ENCODE measurements at places on chromosomes 5 and 9. TPM values are rescaled to one million over a fixed set of nuclear protein-coding genes. Genes with fewer than 3 reads are reported as not detected.

- peak; percentile 89 for DNase-seq
Observed at GRCh38 chr5:62412549-62413329, at the start of gene IPO11. TSS of gene IPO11 (plus strand) at chr5:62412763. CDS start at chr5:62437280, 24,517 bp downstream.

Gene PIP5K1B
- 3.1 TPM for total RNA-seq

Gene ARSB
- total RNA-seq = 16.0 TPM

DNA sequence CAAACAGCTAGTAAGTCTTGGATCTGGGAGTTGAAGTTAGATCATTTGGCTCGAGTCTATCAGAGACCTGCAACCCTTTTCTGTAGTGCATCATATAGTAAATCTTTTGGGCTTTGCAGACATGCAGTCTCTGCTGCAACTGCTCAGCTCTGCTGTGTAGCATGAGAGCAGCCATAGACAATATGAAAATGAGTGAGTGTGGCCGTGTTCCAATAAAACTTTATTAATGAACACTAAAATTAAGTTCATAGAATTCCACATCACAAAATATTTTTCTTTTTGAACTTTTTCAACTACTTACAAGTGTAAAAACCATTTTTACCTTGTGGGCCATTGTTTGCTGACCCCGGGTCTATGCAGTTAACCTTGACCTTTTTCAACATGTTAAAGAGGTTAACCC, 35.2 kb downstream of the ROPN1L start:
- DNase-seq = no peak

GRCh38 chr5:105924366-105924765, 1746.4 kb downstream of the EFNA5 start:
- no peak for DNase-seq

- DNase-seq = no peak
Observed at GRCh38 chr5:138110266-138110963, 26.6 kb downstream of the WNT8A start.

DNA sequence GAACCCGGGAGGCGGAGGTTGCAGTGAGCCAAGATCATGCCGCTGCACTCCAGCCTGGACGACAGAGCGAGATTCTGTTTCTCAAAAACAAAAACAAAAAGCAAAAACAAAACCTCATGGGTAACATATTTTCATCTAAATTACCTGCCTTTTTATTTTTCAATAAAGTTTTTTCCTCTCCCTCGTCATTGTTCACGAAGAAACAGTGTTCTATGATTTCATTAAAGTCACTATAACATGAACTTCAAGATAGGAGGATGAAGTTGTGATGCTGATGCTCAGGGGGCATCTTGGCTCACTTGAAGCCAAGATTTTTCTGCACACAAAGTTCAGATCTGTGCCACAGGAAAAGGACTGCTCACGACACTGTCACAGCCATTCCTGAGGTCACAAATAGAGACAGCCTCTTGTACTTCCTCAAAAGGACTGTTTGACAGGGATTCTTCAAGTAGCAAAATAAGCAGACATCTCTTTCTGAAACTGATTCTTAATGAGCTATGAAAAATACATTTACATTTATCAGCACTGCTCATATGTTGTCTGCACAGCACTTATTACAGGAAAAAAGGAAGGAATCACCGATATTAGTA, 16.1 kb downstream of the NIPSNAP3B start:
- no peak for DNase-seq

DNA sequence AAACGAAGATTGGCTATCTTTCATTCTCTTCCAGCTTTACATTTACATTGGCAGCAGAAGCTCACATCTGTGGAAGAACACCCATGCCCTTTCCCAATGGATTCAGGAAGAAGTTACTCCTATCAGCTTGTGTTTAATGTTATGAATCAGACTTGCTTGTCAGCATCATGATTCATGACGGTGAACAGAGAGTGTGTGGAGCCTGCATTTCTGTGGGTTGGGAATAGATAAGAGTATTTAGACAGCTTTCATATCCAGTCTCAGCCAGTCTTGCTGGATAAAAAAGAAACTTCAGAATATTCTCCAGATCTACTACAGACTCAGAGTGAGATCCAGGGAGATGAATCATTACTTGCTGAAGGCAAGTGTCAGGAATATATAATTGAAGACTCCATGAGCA, 812.9 kb upstream of the ZNF608 start:
- no peak for DNase-seq

GRCh38 chr5:7805379-7805778, 45.6 kb downstream of the CFAP90 start:
- DNase-seq = no peak

GRCh38 chr9:125887172-125887571, 140.0 kb downstream of the PBX3 start:
- no peak for DNase-seq

- no peak for DNase-seq
Observed at GRCh38 chr5:140608722-140609121, 24.3 kb downstream of the CD14 start.

Gene MCC
- 56.3 TPM for total RNA-seq

DNA sequence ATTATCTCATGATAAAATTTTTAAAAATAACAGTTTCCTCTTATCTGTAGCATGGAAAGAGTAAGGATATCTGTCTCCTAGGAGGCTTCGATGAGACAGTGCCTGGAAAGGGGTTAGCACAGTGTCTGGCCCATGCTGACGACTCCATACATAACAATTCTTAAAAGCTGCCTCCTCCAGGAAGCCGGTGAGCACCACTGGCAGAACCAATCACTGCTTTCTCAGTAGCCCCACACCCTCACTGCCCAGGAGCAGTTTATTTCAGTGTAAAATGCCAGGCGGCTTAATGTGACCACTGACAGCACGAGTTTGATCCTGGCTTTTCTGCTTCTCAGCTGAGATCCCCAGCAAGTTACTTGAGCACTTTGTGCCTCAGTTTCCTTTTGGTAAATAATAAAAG, 1.2 kb upstream of the NIPAL4 start:
- DNase-seq = no peak

Gene SOX30
- total RNA-seq = not detected

GRCh38 chr5:23242891-23243290, 264.5 kb upstream of the PRDM9 start:
- no peak for DNase-seq

GRCh38 chr9:13948037-13948436, 365.9 kb downstream of the NFIB start:
- DNase-seq = no peak

- DNase-seq = no peak
Observed at GRCh38 chr5:127834554-127834953, 131.4 kb downstream of the CCDC192 start.

Gene GABRA6
- total RNA-seq = not detected

DNA sequence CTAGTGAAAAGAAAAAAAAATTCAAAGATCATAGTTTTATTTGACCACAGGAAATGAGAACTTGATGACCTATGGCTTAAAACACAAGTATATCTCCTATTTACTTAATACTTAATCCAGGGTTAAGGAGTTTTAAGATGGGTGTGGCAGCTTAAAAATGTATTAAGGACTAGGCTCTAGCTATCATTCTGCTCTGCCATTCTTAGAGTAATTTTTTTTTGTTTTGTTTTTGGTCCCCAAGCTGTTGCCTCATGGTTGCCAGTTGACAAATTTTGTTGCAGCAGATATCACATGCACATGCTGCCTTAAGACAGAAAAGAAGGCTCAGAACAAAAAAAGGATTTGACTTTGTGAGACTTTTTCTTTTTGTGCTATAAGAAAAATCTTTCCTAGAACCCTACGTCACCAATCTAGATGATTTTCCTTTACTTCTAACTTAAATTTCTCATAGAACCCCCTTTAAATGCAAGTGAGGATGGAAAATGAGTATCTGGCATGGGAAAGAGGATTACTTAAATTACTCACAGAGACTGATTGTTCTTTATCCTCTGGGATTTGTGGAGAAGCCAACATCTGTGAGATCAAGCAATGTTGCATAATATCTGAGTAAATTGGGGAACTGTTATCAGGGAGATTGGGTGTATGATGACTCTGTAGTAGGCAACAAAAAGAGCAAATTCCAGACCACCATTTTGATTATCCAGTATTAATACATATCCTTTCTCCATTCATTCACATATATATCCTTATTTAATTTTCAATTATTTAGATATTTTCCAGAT, 364.7 kb upstream of the CD180 start:
- DNase-seq = no peak

- no peak for DNase-seq
Observed at GRCh38 chr5:149801307-149801990, 71.3 kb downstream of the PPARGC1B start.

Gene SPINK9
- total RNA-seq = not detected

DNA sequence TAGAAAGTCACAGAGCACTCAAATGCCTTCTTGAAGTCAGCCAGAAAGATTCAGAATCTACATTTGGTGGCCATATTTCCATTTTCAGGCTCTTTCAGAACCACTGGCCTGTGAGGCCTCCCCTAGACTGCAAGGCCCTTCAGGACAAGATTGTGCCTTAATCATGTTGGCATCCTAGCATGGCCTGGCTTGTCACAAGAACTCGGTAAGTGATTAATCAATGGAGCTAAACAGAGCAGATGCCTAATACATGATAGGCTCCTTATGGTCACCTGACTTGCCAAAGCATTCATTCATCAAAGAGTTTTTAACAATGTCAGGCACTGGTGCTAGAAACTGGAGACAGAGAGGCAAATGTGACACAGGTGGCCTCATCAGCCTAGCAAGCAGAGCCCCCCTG, 70.3 kb downstream of the PGM5 start:
- DNase-seq = no peak

DNA sequence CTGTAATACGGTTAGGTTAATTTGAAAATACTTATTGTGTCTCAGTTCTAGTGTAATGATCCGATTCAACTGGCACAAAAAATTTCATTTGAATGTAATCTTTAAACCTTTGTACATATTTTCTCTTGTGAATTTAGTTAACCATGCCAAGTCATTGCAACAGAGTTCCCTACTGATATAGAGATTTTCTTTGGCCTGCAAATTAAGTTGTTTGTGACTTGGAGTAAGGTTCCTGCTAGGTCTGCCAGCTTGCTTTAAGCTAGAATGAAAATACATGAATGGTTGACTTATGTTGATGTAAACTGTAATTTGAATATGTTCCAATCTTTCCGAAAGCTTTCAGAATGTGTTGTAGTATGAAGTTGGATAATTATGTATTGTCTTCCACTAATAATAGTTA, 1004.1 kb upstream of the EDIL3 start:
- DNase-seq = no peak

Gene STPG3
- total RNA-seq = not detected

Gene CRHBP
- 47.6 TPM for total RNA-seq

- DNase-seq = no peak
Observed at GRCh38 chr5:4197151-4197550, 601.5 kb downstream of the IRX1 start.

Gene SPATA31D3
- not detected for total RNA-seq

Gene SV2C
- 0.16 TPM for total RNA-seq

GRCh38 chr9:71901695-71902597, 9.0 kb downstream of the ABHD17B start:
- DNase-seq = no peak

Gene GNE
- total RNA-seq = 42.1 TPM

DNA sequence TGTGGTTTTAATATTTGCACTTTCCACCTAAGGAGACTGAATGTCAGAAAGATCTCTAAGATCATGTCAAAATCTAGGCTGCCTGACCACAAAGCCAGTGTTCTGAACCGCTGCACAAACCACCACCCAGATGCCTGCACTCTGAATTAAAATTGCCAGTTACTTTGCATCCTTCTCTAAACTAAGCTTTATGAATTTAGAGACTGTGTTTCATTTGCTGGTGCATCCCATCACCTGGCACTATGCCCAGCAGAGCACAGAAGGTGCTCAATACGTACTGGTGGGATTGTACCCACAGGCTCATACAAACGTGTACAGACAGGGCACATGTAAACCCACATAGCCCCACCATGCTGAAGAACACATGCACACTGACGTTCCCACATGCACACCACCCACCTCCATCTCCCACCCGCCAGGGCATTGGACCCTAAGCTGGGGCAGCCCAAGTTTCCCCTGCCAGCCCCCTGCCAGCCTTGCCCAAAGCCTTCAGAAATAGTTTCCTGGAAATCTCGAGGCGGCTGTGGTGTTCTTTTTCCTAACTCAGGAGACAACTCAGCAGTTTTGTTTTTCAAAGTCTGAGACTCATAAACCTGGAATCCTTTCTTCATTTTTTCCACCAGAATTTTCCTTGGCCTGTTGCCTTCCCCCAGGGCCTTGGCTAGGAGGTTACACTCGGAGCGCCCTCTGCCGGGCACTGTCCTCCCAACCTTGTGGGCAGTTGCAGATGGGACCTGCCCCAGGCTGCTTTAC, 9.6 kb upstream of the TRAF1 start:
- DNase-seq = peak; percentile 99

Gene SIT1
- 1.1 TPM for total RNA-seq

Gene TXNDC15
- 70.1 TPM for total RNA-seq

DNA sequence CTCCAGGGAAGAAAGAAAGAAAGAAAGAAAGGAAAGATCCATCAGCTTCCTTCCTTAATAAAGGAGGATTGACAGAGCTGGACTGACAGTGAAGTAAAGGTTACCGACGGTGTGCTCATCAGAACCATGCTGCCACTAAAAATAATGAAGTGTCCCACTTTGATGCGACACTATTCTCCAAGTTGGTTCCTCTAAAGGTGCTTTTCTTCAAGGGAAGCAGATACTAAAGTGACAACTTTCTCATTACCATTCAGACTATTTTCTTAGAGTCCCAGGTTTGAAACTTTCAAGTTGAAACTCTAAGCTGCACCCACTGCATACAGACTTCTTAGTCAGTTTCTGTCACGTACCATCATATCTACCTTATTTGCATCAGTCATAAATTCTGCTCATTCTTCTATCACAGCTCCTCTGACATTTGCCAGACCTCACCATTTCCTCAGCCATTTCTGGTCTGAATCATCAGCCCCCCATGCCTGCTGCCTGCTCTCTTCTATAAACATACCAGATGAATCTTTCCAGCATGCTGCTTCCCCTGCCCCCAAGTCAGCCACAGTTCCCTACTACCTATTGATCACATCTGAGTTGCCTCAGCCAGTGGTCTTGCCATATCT, 177.6 kb downstream of the DEPDC1B start:
- no peak for DNase-seq

Gene HARS1
- 49.6 TPM for total RNA-seq

GRCh38 chr5:116842514-116842961, 267.9 kb upstream of the SEMA6A start:
- no peak for DNase-seq

DNA sequence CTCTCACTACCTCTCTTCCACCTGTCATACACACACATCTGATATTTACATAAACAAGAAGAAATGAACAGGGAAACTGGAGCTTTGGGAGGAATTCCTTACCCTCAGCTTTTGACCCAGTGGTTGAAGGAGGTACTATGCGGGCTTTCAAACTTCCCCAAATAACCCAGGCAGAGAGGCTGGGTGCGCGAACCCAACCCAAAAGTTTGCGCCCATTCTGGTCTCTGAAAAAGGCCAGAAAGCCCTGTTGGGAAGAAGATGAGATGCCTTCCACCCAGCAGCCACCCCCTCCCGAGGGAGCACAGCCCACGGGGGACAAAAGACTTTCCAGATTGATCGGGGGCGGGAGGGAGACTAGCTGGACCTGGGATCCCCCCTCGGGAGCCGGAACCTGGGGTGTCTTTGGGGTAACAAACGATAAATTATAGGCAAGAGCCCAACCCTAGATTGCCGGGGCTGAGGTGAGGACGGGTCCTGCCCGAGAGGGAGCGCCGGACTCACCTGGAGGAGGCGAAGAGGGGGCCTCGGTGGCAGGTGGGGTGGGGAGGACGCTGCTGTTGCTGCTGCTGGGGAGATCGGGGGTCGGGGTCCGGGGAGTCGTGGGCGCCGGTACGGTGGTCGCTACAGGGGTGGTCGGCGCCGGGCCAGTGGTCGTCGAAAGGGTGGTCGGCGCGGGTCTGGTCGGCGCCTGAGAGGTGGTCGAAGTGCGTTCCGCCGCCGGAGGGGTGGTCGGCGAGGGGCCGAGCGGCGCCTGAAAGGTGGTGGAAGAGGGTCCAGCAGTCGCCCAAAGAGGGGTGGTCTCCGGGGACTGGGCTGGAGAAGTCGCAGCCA, 798 bp downstream of the MEGF9 start:
- DNase-seq = no peak
